ENCODE measurements at places on chromosomes 6 and 20.

GRCh38 chr6:152057832-152058498, 250.5 kb downstream of the ESR1 start:
- DNase-seq = no peak

GRCh38 chr20:3803854-3804253, 7.7 kb downstream of the CDC25B start:
- DNase-seq = no peak

DNA sequence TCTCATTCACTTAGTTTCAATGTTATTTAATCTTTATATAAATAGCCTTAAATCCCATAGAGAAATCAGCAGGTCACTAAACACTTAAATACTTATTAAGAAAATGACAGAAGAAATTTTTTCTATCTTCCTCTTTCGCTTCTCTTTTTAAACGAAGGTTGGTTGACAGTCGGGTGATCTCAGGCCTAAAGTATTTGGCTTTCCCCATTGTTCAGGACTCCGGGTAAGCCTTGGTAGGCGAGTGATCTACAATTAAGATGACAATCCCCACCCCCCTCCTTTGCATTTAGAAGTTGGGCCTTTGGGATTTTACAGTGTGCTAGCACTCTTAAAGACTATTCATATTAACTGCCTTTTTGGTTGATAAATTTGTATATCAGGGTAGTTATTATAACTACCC, 19.7 kb upstream of the UTRN start:
- no peak for DNase-seq

GRCh38 chr20:48734104-48734749, 93.6 kb downstream of the PREX1 start:
- no peak for DNase-seq

DNA sequence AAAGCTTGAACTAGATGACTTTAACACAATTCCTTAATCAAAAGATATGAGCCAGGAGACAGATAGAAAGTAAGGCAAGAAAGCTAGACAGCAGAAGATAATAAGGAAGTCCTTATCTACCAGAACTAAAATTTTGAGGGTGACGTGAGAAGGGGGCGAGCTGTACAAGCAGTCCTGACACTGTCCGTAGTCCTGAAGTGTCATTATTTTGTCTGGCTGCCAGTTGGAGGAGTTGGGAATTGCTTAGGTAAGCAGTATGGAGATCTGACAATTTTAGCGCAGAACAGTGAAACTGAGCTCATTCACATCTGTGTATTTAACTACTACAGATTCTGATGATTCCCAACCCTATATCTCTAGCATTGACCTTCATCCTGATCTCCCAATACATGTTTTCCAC, 25.8 kb upstream of the CEP85L start:
- DNase-seq = no peak

DNA sequence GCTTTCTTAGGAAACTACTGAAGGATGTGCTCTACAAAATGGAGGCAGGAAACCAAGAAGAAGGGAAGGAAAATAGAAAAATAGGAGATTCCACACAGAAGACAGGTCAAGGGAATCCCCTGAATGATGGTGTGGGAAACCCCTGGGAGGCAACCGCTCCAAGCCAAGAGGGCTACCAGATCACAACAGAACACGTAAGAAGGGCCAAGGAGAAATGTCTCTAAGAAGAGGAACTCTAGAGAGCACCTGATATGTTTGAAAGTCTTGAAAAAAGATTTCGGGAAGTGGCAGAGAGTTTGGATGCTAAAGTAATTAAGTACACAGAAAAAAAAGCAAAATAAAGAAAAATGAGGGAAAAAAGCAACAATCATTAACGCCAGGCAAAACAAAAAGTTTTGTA, 7.1 kb downstream of the KIF13A start:
- DNase-seq = no peak

GRCh38 chr6:6751619-6752023, 163.1 kb downstream of the LY86 start:
- DNase-seq = no peak

DNA sequence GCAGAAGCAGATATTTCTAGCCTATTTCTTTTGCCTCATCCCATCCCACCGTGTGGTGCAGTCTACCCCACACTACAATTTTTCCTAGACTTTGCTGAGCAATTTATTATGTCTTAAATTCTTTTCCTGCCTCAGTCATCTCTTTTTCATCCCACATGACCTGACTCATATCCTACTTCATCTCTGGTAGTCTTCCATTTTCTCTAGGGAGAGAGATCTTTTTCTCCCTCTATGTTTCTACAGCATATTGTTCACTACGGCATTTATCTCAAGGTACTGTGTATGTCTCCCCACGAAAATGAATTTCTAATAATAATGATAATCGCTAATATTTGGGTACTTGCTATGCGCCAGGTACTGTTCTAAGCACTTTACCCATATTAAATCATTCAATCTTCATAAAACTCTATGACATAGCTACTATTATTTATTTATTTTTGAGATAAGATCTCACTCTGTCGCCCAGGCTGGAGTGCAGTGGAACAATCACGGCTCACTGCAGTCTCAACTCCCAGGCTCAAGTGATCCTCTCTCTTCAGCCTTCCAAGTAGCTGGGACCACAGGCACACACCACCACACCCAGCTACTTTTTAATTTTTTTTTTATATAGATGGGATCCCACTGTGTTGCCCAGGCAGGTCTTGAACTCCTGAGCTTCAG, 15.6 kb downstream of the PDSS2 start:
- no peak for DNase-seq

DNA sequence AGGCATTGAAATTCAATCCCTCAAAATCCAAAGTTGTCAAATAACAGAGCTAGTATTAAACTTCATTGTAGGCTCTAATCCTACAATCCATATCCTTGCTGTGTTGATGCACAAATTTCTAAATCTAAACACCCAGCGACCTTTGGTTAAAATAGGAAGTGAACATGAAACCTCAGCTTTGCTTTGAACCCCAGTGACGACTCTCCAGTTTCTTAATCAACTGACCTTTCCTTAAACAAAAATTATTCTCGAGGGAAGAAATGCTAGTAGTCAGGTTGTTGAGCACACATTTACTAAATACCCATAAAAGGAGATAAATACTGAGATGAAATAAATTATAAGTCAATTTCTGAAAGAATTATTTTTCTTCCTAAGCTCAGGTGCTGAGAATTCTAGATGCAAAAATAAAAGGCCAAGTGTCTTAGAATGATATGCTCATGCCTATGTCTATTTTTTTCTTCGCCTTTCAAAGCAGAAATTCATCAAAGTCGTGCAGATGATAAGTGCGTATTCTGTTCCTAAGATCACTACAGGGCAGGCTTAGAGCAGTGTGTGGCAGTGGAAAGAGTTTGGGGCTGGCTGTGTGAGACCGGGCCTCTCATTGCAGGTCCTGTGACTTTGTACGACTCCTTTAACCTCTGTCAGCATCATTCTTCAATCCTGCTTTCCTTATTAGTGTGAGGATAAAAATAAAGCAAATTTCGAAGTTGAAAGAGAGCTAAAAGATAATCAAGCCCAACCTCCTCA, 208.7 kb downstream of the PRL start:
- no peak for DNase-seq

GRCh38 chr6:36305885-36306284, 30.8 kb downstream of the BNIP5 start:
- no peak for DNase-seq

DNA sequence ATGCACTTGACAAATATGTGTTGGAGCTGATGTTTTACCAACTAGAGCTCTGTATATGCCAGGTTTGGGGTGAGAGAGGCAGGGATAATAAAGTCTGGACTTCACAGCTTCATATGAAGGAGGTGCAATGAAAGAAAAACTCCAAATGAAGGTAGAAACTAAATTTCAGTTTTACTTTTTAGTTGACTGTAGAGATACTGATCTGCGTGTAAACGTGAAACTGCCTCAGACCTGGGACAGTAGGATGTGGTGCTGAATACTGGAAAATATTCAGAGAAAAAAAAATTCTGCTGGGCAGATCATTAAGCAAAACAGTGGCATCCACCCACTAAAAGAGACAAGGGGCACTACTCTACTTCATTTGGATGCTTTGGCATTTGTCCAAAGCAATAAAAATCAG, 94.5 kb downstream of the BACH2 start:
- no peak for DNase-seq

DNA sequence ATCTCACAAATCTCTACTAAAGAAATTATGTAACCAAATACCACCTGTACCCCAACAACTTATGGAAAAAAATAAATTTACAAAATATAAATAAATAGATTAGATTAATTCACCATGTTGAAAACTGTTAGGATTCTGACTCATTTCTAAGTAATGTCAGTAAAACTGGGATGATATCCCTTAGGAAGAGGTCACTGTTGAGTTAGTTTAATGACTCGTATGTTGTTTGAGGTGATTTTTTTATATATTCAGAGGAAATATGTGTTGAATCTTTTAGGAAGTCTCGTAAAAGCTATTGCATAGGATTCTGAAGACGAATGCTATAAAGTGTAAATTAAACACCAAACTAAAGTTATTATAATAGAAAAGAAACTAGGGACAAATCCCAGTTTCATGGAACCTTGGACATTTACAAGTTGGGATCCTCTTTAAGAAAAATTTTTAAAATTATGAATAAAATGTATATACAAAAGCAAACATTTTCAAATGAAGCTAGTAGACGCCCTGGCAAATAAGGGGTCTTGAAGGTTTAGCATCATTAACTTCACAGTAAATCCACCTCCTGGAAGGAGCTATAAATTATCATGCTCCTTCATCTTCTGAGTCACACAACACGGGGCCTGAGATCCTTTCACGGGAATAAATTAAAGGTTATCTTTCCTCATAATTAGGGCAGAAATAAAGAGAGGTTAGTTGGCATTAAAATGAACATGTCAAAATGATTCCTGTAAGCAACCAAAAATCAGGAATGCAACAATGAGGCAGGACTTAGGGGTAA, 37.0 kb upstream of the POU3F2 start:
- no peak for DNase-seq

DNA sequence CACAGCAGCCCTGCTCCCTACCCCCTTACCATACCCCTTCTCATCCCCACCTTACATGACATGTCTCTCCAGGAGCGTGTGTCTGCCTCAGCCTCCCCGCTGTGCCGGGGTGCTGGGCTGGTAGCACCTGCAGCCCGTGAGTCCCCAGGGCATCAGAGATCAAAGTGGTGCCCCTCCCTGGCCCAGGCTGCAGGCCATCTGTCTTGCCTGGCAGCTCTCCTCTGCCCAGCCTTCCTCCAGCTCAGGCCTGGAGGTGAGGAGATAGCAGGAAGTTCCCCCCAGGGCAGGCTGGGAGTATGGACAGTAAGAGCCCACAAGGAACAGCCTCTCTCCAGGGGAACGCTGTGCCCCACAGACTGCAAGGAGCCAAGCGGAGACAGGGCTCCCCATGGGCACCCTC, 35.3 kb downstream of the GRM4 start:
- peak; percentile 46 for DNase-seq

DNA sequence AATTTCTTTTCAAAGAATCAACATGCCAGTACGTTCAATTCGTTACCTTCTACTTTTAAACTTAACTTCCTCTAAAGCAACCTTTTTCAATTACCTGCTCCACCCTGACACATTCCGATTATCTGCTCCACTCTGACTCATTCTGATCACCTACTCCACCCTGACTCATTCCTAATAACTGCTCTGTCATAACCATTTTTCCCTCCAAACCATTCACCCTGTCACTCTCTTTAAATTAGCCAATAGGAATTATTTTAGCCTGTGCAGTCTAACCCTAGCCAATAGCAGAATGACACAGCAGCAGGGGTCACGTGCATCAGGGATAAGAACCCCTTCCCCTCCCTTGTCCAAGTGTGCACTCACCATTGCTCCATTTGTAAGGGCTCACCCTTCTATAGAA, 557.4 kb upstream of the EYS start:
- no peak for DNase-seq

GRCh38 chr6:167268683-167269280, 22.3 kb upstream of the UNC93A start:
- no peak for DNase-seq

DNA sequence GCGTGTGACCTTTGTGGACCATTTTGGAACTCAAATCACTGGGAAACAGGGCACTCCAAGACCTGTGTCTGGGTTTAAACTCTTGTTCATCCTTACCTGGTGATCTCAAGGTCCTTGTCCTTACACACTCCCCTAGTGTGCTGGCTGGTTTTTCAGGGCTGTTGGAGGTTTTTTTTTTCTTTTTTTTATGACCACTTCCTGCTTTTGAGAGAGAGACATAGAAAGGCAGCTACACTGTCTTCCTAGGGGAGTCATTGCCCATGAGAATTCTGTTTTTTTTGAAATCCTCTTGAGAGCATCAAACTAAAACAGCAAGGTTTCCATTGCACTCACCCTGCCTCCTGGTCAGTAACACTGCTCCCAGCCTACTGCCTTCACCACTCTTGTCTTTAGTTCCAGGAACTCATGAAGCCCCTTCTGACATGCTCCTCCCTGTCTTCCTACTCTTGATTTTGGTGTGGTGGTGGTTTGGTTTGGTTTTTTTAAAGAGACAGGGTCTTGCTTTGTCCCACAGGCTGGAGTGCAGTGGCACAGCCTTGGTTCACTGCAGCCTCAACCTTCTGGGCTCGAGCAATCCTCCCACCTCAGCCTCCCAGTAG, 28.6 kb downstream of the PRPH2 start:
- no peak for DNase-seq

DNA sequence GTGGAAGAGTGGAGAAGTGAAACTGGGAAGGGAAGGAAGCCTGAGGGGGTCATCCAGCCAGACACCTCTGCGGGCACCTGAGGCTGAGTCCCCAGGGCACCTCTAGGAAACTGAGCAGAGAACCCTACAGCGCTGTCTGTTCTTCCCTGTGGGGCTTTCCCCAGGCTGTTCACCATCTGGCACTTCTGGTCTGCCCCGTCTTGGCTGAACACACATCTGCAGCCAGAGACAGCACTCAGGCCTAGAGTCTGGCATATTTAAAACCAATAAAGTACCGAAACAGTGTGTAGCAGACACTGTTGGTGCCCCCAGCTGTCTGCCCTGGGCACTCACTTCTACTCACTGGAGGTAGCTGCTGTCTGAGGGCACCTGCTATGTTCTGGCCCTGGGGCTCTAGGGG, 9.4 kb upstream of the ARFGEF2 start:
- DNase-seq = no peak

GRCh38 chr6:145047891-145048290, 687.4 kb downstream of the EPM2A start:
- DNase-seq = no peak

GRCh38 chr20:51331481-51331880, 211.0 kb downstream of the NFATC2 start:
- DNase-seq = no peak

DNA sequence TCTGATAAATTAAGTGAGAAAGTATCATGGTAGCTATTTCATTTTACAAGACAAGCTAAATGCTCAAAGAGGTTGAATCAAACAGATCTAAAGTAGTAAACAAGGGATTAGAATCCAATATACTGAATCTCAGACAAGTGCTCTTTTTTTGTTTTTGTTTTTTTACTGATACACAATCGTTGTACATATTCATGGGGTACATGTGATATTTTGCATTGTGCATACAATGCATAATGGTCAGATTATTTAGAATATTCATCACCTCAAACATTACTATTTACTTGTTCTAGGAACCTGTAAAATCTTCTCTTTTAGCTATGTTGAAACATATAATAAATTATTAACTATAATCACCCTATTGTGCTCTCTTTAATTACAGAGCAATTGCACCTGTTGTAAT, 57.0 kb upstream of the HCRTR2 start:
- DNase-seq = no peak

DNA sequence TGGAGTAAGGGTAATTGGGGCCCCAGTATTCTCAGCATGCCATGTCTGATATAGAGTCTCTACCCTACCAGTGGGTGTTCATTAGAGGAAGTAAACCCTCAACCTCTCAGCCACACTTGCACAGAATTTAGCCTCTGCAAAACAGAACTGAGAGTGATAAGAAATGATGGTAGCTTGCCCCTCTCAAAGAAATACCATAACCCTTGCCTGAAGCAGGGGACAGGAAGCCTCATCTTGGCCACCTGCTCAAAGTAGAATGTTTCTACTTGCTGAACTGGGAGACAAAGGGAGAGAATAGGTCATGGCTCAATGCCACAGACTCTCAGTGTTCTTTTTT, 33.7 kb downstream of the SPTLC3 start:
- DNase-seq = no peak

Data from COR-L47 (cell line).